NCI-H526 treated with DMSO at 0.1 percent for 48 hours (cell line): ENCODE measurements at places on chromosomes 13 and 19.

- peak; percentile 5 for DNase-seq
These were observed 14.2 kb downstream of the OR7A17 start for GRCh38 chr19:14871619-14872230.

GRCh38 chr19:13430790-13431582 lies 75.3 kb downstream of the CACNA1A start:
- DNase-seq, result no peak

- DNase-seq, result peak; percentile 58
These were observed 19.3 kb downstream of the GNA15 start for GRCh38 chr19:3154957-3155736.

DNA sequence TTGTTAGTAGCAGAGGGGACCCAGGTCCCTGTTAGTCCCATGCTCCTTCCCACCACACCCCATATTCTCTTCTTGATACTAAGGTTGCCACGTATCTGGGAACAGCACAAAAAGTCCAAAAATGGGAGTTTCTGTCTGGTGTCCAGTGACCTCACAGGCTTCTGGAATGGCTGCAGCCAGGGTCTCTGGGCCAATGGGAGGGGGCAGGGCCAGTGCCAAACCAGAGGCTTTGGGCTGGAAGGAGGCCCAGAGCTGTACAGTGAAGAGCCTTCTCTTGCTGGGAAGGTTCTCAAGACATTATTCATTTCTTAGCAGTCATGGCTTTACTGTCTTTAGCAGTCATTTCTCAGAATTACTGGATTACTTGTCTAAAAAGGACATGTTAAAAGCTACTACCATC lies 119.2 kb downstream of the FRY start:
- no peak for DNase-seq

DNA sequence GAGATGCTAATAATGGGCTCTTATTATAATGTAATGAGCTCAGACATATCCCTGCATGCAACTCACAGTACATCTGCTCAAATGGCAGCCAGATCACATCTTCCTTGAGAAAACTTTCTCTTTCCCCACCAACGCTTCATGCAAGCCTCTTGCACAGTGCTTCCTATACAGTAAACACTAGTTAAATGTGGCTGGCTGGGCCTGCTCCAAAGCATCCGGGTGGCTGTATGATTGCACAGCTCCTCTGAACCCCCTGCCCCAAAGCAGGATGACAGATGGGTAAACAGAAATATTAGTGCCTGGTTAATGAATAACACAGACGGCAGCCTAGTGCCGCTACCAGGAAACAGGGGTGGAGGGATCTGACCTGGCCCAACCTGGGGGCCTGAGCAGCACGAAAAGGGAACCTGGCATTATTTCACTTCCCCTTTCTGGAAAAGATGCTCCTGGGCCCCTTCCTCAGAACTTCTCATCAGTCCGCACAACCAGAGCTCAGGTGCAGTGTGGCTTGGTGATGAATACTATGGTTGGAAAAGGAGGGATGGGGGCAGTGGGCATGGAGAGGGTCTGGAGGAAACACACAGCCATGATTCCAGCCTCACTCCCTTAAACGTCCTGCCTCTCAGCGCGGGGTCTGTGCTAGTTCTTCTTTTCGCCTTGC lies 10.8 kb downstream of the FFAR2 start:
- DNase-seq, result peak; percentile 57

DNA sequence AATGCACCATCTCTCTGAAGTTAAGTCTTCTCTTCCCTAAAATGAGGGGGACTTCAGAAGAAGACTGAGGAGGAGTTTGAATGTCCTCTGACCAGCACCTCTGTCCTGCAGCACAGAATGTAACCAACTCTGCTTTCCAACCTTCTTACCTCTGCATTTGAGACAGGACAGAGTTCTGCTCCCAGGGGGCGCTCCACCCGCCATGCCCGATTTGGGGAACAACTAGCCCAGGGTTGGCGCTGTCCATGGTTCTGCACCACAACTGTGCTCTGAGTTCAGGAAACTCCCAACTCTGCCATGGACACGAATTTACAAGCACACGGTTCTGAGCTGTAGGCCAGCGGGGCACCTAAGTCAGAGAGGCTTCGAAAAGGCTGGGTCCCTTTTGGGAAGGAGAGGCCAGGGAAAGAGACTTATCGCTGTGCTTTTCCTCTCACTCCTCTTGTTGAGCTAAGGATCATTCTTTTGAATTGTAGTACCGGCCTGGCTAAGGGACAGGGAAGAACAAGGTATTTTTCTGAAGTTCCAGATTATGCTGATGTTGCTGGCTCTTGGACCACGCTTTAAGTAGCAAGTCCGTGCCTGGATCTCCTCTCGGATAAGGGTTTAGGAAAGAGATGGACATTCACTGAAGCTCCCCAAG lies 22.2 kb downstream of the SIGLEC5 start:
- DNase-seq, result no peak

DNA sequence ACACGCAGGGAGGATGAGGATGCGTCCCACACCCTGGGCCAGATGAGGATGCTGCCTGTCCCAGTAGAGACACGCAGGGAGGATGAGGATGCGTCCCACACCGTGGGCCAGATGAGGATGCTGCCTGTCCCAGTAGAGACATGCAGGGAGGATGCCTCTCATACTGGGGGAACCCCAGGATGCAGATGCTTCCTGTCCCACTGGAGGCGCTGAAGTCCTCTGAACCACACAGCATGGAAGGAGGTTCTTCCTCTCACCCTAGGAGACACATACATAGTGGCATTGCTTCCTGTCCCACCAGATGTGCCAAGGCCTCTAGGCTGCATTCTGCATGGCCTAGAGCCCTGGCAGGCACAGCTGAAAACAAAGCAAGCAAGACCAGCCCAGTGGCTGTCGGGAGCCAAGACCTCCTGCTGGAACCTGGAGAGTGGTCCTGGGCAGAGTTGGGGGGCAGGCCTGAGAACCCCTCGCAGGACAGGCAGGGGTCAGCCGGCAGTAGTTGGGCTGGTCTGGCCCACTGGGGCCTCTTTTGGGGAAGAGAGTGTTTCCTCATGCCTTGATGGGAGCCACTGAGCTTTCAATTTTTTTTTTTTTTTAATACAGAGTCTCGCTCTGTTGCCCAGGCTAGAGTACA lies 4.3 kb downstream of the HPN start:
- DNase-seq, result no peak

DNA sequence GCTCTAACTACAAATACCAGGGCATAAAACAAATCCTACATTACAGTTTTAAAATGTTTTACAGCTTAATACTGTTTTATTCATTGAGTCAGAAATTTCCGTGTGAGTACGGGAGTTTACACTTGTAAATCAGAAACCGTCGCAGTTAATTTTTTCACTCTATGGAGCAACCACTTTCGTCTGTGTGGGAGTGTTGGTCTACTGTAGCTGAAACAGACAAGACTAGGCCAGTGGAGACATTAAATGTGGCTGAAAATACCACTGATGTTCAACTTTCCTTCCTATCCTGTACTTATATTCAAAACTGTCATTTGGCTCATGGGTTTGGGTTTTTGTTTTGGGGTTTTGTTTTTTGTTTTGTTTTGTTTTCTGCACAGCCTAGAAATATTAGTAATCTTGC lies 268.7 kb downstream of the DCT start:
- no peak for DNase-seq

- DNase-seq, result no peak
These were observed 73.0 kb downstream of the RASA3 start for GRCh38 chr13:114059428-114059827.

GRCh38 chr13:113157929-113158747 lies at the start of gene PROZ:
Gene PROZ, plus strand, starts transcription at chr13:113158648. Its CDS starts 13 bp downstream, at chr13:113158661.
- no peak for DNase-seq

GRCh38 chr19:30049846-30050667 lies 108.0 kb downstream of the URI1 start:
- no peak for DNase-seq

DNA sequence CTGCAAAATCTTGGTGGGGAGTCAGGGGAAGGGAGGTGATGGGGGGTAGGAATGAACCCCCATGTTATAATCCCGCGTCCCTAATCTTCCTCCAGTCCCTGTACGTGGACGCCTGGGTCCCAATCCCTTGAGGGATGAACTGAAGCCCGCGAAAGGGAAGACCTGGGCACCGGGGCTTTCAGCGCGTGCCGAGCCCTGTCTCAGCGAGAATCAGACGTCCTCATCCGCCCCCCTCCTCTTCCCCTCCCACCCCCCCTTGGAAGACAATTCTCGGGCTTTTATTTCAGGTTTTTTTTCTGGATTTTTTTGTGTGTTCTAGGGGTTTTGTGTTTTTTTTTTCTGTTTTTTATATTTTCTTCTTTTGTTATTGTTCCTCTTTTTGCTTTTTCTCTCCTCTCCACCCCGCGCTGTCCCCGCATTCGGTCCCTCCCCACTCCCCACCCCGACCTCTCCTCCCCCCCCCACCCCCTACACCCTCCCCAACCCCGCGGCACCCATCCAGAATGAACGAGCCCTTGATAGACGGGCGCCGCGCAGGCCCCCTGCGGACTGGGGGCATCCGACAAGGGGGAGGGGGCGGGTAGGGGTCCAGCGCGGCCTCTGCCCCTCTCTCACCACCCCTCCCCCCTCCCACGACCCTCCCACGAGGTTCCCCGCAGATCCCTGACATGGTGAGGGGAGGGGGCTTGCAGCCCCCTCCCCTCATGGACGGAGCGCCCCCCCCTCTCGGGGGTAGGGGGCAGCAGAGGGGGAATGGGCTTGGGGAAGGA lies 10.3 kb downstream of the C19orf81 start:
- no peak for DNase-seq
